ENCODE measurements at places on chromosomes 2 and 18. TPM values are rescaled to one million over a fixed set of nuclear protein-coding genes. Genes with fewer than 3 reads are reported as not detected.

The HOXD8 gene
- total RNA-seq, result not detected

The NT5DC4 gene
- 10.3 TPM for total RNA-seq

The TDRD15 gene
- total RNA-seq, result 1.1 TPM

The ONECUT2 gene
- total RNA-seq, result not detected

The AMER3 gene
- total RNA-seq, result not detected

The FOXI3 gene
- not detected for total RNA-seq

DNA sequence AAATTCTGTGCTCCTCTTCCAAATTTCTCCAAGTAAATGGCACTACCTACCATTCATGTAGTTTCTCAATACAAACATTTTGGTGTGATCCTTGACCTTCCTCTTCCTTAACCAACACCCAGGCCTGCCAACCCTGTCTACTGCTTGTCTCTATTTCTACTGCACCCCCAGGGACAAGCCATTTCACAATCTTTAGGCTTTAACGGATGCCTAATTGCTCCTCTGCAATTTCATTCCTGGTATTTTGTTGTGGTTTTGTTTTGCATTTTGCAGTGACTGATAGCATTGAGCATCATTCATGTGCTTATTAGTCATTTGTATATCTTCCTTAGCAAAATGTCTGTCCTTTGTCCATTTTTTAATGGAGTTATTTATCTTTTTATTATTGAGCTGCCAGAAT is 10.0 kb downstream of the FAP start:
- no peaks in the 10 kb centered on the region for H3K36me3 ChIP-seq
- no peaks in the 10 kb centered on the region for H3K4me1 ChIP-seq
- DNase-seq, result no peak
- H3K4me3 ChIP-seq, result no peak overlapping the region
- no peaks in the 10 kb centered on the region for H3K27me3 ChIP-seq

GRCh38 chr2:232328032-232328422 is 50.5 kb upstream of the ALPP start:
- DNase-seq, result no peak
- no peaks in the 10 kb centered on the region for H3K27me3 ChIP-seq
- H3K36me3 ChIP-seq, result peaks cover 3% of the 10 kb centered on the region

GRCh38 chr18:36279001-36279400 is 18.5 kb upstream of the FHOD3 start:
- H3K4me3 ChIP-seq, result no peak overlapping the region
- no peak overlapping the region for H3K27ac ChIP-seq
- no peak for DNase-seq
- H3K4me1 ChIP-seq, result no peaks in the 10 kb centered on the region
- H3K36me3 ChIP-seq, result no peaks in the 10 kb centered on the region

GRCh38 chr2:139763705-139764104 is 983.5 kb upstream of the NXPH2 start:
- H3K36me3 ChIP-seq, result no peaks in the 10 kb centered on the region
- H3K27me3 ChIP-seq, result no peaks in the 10 kb centered on the region

- no peak overlapping the region for H3K27ac ChIP-seq
- no peaks in the 10 kb centered on the region for H3K27me3 ChIP-seq
- no peak overlapping the region for H3K4me3 ChIP-seq
- no peaks in the 10 kb centered on the region for H3K4me1 ChIP-seq
These were observed 823.6 kb downstream of the GALR1 start for GRCh38 chr18:78073275-78073674.

- H3K27ac ChIP-seq, result no peak overlapping the region
- no peaks in the 10 kb centered on the region for H3K36me3 ChIP-seq
- H3K4me1 ChIP-seq, result no peaks in the 10 kb centered on the region
These were observed 571.1 kb downstream of the TNS1 start for GRCh38 chr2:217431577-217432269.

GRCh38 chr2:109473616-109474318 is 140.0 kb downstream of the SEPTIN10 start:
- no peaks in the 10 kb centered on the region for H3K27me3 ChIP-seq
- H3K36me3 ChIP-seq, result no peaks in the 10 kb centered on the region
- H3K4me3 ChIP-seq, result no peak overlapping the region
- DNase-seq, result no peak
- no peak overlapping the region for H3K27ac ChIP-seq

DNA sequence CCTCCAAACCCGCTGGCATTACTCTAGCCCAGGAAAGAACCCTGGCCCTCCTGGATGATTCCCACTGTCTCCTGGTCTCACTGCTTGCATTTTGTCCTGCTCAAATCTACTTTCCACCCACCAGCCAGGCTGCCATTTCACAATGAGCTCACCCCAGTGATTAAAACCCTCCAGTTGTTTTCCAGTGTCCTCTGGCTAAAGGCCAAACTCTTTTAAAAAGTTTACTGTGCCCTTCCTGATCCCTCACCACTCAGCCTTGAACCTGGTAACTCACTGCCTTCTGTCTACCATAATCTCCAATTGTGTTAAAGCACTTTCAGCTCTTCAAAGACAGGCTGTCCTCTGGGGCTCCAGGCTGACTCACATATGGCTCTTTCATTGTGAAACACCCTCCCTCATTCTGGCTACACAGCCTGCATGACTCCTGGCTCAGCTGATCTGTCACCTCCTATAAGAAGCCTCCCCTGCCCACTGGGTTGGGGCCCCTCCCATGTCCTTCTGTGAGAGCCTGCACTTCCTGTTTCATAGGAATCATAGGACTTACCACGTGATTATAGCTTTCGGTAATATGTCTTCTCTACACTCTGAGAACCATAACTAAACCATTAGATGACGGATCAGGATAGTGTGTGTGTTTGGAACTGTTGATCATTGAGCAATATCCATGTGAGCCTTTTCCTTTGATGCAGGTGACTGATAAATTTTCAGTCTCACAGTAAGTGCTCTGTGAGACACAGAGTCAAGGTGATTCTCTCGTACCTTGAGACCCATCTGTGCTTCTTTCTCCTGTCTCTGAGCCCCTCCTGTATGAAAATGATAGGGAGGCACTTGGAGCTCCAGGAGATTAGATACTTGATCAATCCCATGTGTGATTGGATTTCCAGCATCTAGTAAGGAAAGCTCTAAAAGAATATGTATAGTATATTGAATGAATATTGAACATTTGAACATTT is 590.8 kb upstream of the ID2 start:
- DNase-seq, result no peak
- H3K4me1 ChIP-seq, result no peaks in the 10 kb centered on the region
- H3K27ac ChIP-seq, result no peak overlapping the region

DNA sequence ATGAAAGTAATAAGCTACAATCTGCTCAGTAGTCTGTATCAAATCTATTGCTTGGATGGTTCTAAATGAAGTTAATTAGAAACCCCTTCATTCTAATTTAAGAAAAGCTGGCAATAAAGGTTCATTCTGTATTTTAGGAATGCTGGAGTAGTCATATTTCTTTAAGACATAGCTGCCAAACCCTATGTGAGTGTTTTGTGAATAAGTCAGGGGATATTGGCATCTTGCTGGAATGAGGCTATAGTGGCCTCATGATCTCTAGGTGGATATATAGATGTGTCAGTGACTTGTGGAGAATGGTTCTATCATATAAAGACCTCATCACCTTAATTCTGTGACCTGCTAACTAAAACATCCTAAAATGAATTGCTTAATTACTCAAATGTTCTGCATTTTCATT is 196.3 kb downstream of the PDE1A start:
- no peaks in the 10 kb centered on the region for H3K27me3 ChIP-seq
- no peak overlapping the region for H3K4me3 ChIP-seq
- H3K36me3 ChIP-seq, result no peaks in the 10 kb centered on the region
- DNase-seq, result no peak
- no peaks in the 10 kb centered on the region for H3K4me1 ChIP-seq
- no peak overlapping the region for H3K27ac ChIP-seq

DNA sequence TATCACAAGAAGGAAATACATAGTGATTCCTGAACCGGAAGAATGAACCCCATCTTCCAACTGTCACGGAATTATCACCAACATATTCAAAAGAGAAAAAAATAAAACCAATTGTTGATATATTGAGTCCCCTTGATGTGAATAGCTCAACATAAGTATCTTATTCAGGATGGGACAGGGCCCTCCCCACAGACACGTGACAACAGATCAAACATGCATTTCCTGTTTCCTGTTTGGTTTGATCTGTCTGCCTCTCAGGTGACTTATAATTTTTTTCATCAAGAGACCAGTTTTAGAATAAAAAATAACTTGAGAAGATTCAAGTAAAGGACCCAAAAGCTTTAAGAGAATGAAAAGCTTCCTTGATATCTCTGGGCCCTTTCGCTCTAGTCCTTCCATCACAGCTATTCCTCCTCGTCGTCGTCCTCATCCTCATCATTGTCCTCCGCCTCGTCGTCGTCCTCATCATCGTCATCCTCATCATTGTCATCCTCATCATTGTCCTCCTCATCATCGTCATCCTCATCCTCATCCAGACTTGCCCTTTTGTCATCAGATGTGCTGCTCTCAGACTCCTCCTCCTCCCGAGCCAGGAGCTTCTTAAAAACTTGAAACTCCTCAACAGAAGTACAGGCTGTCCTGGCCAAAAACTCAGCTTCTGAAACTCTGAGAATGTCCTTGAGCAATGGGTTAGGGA is 6.3 kb downstream of the MTERF4 start:
- peaks cover 89% of the 10 kb centered on the region for H3K36me3 ChIP-seq
- peaks cover 51% of the 10 kb centered on the region for H3K4me1 ChIP-seq
- H3K27ac ChIP-seq, result no peak overlapping the region
- H3K27me3 ChIP-seq, result no peaks in the 10 kb centered on the region
- no peak overlapping the region for H3K4me3 ChIP-seq
- DNase-seq, result peak; percentile 59

GRCh38 chr2:11748018-11748860 is 1.8 kb downstream of the LPIN1 start:
- no peaks in the 10 kb centered on the region for H3K27me3 ChIP-seq
- H3K27ac ChIP-seq, result peak overlapping the region; percentile 90
- no peaks in the 10 kb centered on the region for H3K36me3 ChIP-seq
- H3K4me1 ChIP-seq, result peaks cover 89% of the 10 kb centered on the region
- DNase-seq, result peak; percentile 28
